Neuronal stem cell (in vitro differentiated cells): ENCODE measurements at places on chromosomes 1 and 21.

GRCh38 chr1:61043010-61043820 is 39.1 kb upstream of the NFIA start:
- peak; percentile 77 for DNase-seq
- peak overlapping the region; percentile 78 for H3K4me3 ChIP-seq
- H3K27ac ChIP-seq, result no peak overlapping the region

- H3K36me3 ChIP-seq, result no peaks in the 10 kb centered on the region
- H3K27me3 ChIP-seq, result peaks cover 96% of the 10 kb centered on the region
- H3K4me1 ChIP-seq, result peaks cover 42% of the 10 kb centered on the region
- H3K4me3 ChIP-seq, result no peak overlapping the region
- DNase-seq, result no peak
- H3K27ac ChIP-seq, result no peak overlapping the region
Observed at GRCh38 chr1:18644973-18645746, 14.5 kb downstream of the PAX7 start.

GRCh38 chr1:1200876-1201810 is 5.2 kb downstream of the TNFRSF18 start:
- no peaks in the 10 kb centered on the region for H3K36me3 ChIP-seq
- peak overlapping the region; percentile 36 for H3K4me3 ChIP-seq
- peak; percentile 27 for DNase-seq
- no peak overlapping the region for H3K27ac ChIP-seq
- peaks cover 5% of the 10 kb centered on the region for H3K4me1 ChIP-seq

GRCh38 chr1:175134500-175134899 is 58.1 kb downstream of the KIAA0040 start:
- H3K4me1 ChIP-seq, result peaks cover 7% of the 10 kb centered on the region
- no peaks in the 10 kb centered on the region for H3K36me3 ChIP-seq
- peaks cover 5% of the 10 kb centered on the region for H3K27me3 ChIP-seq
- no peak overlapping the region for H3K27ac ChIP-seq

GRCh38 chr1:156554971-156555370 is 17.4 kb downstream of the IQGAP3 start:
- no peak for DNase-seq
- H3K36me3 ChIP-seq, result peaks cover 43% of the 10 kb centered on the region
- H3K27ac ChIP-seq, result no peak overlapping the region
- H3K27me3 ChIP-seq, result no peaks in the 10 kb centered on the region
- H3K4me3 ChIP-seq, result no peak overlapping the region

GRCh38 chr1:74684301-74684700 is 10.7 kb upstream of the ERICH3 start:
- H3K4me1 ChIP-seq, result no peaks in the 10 kb centered on the region
- DNase-seq, result no peak
- no peaks in the 10 kb centered on the region for H3K36me3 ChIP-seq
- no peak overlapping the region for H3K27ac ChIP-seq
